ENCODE measurements at places on chromosomes 1 and 21.

GRCh38 chr1:152109231-152109997 is 5.8 kb downstream of the TCHH start:
- peak; percentile 44 for DNase-seq

DNA sequence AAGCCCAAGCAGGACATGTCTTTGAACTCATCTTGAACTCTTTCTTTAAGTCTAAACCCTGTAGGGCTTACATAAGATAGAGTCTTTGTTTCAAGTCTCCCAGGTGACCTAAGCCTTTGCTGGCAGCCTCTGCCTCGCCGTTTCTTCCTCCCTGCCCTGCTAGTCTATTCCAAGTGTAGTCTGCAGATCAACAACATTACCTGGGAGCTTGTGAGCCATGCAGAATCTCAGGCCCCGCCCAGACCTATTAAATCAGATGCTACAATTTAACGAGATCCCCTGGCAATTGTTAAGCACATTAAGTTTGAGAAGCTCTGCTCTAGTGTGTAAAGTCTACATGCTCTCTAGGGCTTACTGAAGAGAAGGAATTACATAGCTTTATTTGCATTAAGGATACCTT is 271.6 kb downstream of the PBX1 start:
- DNase-seq: no peak

GRCh38 chr1:241499910-241500309 is 19.6 kb downstream of the FH start:
- no peak for DNase-seq

DNA sequence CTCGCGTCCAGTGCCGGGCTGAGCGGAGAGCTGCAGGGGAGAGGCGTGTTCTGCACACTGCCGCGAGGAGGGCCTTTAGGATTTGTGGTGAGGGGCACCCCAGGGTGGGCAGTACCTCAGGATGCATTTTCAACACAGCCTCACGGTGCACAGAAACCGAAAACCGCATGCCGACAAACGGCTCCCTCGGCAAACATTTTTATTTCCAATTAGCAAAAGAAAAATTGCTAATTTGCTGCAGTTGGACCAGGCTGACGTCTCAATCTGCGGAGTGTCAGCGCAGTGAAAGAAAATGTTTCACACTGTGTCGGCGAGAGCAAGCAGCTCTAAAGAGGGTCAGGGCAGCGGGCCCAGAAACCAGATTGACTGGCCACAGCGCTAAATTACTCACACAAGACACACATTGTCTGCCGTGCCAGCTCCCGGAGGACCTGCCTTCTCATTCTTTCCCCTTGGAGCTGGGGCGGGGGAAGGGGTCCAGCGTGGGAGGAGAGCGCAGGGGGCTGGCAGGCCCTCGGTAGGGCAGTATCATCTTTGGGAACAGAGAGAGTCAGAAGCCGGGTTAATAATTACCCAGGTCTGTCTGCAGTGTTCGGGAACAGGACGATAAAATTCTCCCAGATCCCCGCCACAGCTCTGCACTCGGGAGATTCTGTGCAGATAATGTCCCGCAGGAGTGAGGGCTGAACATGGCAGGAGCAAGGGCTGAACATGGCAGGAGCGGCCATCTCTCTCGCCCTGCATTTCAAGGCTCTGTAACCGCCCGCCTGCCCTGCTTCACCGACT is 150.2 kb downstream of the PRDM16 start:
- no peak for DNase-seq

GRCh38 chr1:156098784-156099183 is 15.7 kb upstream of the LMNA start:
- no peak for DNase-seq

Data from ecto neural progenitor cell (in vitro differentiated cells).